PC-3 (cell line): ENCODE measurements at places on chromosomes 6 and 20. TPM values are rescaled to one million over a fixed set of nuclear protein-coding genes. Genes with fewer than 3 reads are reported as not detected.

DNA sequence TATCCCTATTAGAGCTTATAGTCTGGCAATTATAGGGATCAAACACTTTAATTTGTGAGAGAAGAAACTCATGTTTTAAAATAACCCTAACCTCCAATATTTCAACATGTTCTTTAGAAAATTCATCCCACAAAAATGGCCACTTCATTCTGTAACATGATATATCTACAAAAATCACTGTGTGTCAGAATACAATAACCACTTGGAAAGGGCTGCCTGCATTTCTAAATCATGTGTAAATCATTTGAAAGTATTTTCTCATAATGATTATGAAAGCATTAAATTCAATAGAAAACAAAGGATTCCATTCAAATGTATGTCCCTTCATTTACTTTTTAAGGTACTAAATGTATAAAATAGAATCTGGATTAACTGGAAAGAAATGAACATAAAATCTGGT, 101.4 kb upstream of the NHSL1 start:
- DNase-seq = peak; percentile 32

DNA sequence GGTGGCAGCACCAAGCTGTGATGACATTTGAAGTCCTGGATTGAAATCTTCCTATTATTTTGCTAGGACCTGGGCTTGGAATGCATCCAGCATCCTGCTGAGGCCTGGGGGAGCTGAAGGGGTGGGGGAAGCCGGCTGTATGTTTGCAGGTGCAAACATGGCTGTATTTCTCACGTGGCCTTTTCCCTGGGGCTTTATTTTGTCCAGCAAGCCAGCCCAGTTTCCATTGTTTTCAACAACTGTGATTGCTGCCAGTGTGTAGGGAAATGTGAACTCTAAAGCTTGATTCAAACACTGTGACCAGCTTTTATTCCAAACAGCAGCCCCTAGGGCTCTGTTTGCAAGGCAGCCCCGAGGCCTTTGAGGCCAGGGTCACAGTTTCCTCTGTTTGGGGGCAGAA, 683.0 kb downstream of the DHX35 start:
- no peak for DNase-seq

- DNase-seq = peak; percentile 62
These were observed 12.3 kb upstream of the HDDC2 start for GRCh38 chr6:125314009-125314581.

GRCh38 chr20:6559791-6560190, 207.7 kb upstream of the BMP2 start:
- no peak for DNase-seq

GRCh38 chr20:38588303-38588702, 7.3 kb downstream of the ADIG start:
- DNase-seq = no peak

DNA sequence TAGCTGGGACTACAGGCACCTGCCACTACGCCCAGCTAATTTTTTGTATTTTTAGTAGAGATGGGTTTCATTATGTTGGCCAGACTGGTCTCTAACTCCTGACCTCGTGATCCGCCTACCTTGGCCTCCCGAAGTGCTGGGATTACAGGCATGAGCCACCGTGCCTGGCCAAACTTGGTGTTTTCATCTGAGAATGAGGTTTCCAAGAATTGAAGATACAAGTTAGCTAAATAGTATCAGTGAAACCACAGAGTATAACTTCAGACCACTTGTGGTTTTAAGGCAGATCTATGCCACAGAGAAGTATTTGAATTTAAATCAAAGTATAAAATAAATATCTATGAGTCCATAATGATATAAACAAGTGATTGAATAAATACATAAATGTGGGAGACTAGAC, 70.1 kb downstream of the SLC16A10 start:
- no peak for DNase-seq

GRCh38 chr6:1062786-1063545, 248.9 kb upstream of the FOXQ1 start:
- DNase-seq = no peak

GATA5 gene
- total RNA-seq = 0.18 and 0.46 TPM in 2 replicates

PPP1R16B gene
- total RNA-seq = 0.04 and 0.12 TPM in 2 replicates

DNA sequence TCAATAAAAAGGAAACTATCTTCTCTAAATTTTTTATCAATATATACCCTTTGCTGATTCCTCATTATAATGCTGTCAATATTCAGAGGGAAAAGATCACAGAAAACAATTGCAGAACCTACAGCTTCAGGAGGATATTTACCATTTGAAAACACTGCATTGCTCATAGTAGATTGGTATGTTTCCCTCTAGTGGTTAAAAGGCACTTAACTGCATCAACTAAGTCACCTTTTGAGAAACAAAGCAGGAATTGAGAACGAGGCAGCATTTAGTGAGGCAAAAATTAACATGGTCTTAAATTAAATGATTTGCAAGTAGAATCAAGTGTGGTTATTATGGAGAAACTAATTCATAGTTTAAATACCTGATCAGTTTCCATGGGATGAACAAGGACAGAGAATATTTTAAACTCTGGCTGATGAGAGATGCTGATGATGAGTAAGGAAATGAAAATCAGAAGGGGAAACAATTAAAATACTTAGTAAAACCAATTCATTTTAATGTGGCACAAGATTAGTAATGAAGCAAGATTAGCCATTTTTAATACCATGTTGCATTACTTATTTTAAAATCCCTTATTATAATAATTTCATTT, 642.1 kb downstream of the EPHA7 start:
- peak; percentile 52 for DNase-seq

DNA sequence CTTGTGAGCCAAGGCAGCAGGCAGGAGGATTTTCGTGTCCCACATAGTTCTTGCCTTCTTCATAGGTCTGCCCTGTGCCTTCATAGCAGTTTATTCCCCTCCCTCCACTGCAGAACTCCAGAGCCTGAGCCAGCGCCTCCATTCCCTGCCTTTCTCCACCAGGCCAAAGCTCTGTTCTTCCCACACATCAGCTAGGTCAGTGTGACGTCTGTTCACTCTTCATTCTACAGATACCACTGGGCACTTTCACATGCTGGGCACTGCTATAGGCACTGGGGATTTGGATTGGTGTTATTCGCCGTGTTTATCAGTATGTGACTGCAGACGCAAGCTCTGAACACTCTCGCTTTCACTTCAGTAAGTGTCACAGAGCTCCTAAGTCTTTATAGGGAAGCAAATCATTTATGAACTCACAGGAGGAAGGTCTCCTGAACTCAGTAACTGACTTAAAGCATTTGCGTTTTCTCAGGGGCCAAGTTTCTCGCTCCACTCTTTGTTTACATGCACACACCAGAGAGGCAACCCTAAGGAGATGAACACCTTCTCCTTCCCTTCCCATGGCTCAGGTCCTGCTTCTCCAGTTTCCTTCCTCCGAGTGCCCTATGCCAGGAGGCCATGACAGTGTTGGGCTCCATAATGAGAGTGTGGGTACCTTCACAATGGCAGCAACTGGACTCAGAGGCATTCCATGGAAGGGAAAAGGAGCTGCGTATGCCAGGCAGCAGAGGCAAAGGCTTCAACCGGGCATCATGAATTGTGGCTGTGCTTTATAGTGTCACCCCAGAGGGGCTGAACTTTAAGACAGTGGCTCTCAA, 6.3 kb upstream of the APMAP start:
- DNase-seq = no peak

GRCh38 chr20:10985536-10985935, 311.7 kb upstream of the JAG1 start:
- DNase-seq = peak; percentile 16

DNA sequence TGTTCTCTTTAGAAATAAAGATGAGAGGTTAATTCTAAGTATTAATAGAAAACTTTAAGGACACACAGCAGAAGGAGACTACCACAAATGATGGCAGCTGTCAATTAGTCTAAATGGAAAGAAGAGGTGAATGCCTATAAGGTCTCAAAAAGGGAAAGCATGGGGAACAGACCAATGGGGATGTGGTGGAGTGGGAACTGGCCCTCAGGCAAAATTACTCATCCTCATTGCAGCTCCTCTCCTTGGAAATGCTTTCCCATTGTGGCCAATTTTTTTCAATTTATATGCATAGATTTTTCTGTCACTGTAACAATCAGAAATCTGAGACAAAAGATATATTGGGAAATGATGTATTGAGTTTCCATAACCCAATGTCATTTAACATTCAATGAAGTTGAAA, 222.9 kb upstream of the DEFB112 start:
- peak; percentile 19 for DNase-seq

DNA sequence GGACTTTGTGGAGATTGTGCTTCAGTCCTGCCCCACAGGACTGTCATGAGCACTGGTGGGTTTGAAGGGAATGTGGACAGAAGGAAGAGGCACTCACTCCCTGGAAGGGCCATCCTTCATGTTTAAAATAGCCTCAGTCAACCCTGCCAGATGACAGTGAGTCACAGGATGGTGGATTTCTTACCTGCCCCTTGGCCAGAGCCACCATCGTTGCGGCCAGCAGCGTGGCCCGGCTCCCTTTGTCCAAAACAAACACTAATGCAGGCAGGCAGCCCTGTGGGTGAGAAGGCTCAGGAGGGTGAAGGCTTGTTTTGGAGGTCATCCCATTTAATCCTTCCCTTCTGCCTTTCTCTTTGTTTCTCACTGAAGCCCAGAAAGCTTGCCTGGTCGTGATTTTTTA, 422.7 kb downstream of the CD83 start:
- DNase-seq = peak; percentile 91

DNA sequence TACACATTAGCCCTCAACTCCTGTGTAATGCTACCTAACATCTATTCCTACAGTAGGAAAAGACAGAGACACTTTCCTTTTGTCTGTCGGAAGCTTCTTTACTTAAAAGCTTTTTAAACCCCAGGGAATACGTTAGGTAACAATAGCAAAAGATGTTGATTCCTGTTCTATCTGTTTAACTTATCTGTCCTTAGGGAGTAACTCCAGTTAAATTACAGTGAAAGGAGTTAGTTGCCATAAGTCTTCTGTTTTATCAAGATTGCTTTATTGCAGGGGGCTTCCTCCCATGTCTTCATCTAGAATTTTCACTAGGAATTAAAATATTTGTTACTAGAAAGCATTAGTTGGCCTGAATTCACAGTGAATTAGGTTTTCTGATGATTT, 26.2 kb downstream of the TOP1 start:
- DNase-seq = no peak

DNA sequence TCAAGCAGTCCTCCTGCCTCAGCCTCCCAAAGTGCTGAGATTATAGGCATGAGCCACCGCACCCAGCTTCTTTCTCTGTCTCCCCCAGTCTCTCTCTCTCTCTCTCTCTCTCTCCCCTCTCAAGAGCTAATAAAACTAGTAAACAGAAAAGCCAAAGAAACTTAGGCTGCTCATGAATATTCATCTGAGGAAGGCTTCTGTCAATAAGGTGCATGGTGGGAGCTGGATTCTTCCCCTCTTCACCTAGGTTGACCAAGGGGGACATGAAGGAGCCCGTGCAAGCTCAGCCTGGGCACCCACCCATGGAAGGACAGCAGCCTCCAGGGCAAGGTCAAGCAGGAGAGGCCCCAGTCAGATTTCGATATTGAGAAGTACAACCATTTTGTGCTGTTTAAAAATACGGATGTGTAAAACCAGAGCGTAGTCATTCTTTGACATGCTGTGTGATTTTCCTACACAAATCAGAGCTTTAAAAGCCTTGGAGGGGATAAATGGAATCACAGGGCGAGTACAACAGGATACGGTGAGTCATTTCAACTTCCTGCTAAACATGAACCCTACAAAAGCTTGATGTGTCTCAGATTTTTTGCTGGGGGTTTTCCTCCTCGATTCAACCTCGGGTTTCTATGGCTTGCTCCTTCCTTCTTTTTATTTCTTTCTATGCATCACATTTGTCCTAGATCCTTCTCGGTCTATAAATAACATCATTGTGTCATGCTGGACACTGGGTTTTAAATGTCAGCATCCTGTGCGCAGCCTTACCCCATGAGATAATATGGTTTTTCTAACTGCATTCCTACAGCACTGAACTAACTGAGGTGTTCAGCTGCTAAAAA, 368.9 kb upstream of the JARID2 start:
- peak; percentile 79 for DNase-seq

GRCh38 chr6:106112433-106112832, 26.3 kb downstream of the PRDM1 start:
- DNase-seq = peak; percentile 22

- DNase-seq = no peak
These were observed 393.6 kb upstream of the JAG1 start for GRCh38 chr20:11067359-11067758.
